Liver (tissue), 10 donors: ENCODE measurements at places on chromosomes 2 and 18. TPM values are rescaled to one million over a fixed set of nuclear protein-coding genes. Genes with fewer than 3 reads are reported as not detected.

Gene FSHR
- not detected for polyA plus RNA-seq

DNA sequence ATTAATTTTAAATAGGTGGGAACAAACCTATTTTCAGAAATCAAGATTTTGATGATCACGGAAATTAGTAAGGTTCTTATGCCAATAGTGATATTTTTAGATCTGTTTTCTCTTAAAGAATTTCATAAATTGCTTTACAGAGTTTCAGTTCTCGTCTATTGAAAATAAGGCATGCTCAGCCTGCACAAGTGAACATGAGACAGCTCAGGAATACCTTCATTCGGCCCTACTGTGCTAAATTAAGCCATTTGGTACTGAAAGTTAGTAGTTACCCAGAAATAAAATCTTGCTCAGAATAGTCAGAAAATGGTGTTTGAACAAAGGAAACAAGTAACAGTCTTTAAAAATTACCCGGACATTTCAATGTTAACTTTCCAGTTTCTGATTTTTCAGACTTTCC is 60.4 kb downstream of the DLGAP1 start:
- DNase-seq = no peak

Gene TRIM43
- polyA plus RNA-seq = not detected

DNA sequence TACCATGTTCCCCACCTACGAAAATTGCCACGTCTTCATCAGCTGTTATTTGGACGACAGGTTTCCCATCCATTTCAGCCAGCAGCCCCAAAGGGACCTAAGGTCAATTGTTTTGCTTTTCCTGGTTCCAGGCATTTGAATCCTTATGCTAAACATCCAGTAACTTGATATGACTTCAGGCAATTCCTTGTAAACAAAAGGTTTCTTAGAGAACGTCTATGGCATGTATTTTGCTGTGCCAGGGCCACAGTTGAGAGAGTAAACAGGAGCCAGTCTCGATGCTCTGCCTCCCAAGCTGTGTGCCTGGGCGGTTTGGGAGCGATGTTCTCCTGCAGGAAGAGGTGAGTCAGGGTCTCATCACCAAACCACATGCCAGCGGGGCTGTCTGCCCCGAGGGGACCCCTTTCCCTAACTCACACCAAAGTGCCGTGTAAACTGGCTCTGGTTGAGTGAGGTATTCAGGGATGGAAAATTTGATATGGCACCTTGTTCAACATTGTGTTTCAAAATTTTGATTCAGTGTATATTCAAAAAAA is 12.9 kb upstream of the MC5R start:
- no peak for DNase-seq

GRCh38 chr2:28450901-28451565 is 44.8 kb upstream of the PLB1 start:
- DNase-seq = no peak

GRCh38 chr2:113240915-113241911 is 37.5 kb downstream of the PAX8 start:
- no peak for DNase-seq

DNA sequence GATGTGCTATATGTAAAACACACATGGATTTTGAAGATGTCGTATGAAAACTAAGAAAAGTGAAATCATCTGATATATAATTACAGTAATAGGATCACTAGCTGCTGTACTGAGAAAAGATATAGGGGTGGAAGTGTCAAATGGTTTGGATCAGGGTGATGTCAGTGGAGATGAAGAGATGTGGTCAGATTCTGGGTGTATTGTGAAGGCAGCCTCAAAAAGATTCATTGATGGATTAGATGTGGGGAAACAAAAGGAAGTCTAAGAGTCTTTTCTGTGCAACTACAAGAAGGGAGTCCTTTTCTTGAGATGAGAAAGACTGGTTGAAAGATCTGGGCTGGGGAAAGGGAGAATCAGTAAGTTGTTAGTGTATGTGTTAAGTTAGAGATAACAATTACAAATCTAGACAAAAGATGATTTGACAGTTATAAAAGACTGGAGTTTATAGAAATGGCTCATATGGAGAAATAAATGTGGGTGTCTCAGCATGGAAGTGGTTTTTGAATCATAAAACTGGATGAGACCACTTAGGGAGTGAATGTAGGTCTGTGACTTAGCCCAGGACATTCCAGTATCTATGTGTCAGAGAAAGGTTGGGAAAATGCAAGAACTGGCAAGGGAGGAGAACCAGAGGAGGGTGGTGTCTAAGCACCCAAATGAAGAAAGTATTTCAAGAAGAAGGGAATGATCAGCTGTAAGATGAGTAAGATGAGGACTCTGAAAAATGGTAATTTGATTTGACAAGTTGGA is 347.4 kb downstream of the PARD3B start:
- no peak for DNase-seq

Gene CHRNG
- polyA plus RNA-seq = not detected

GRCh38 chr2:180254872-180255271 is 247.8 kb upstream of the CWC22 start:
- no peak for DNase-seq

GRCh38 chr2:100757621-100758394 is 62.1 kb upstream of the NPAS2 start:
- DNase-seq = no peak

DNA sequence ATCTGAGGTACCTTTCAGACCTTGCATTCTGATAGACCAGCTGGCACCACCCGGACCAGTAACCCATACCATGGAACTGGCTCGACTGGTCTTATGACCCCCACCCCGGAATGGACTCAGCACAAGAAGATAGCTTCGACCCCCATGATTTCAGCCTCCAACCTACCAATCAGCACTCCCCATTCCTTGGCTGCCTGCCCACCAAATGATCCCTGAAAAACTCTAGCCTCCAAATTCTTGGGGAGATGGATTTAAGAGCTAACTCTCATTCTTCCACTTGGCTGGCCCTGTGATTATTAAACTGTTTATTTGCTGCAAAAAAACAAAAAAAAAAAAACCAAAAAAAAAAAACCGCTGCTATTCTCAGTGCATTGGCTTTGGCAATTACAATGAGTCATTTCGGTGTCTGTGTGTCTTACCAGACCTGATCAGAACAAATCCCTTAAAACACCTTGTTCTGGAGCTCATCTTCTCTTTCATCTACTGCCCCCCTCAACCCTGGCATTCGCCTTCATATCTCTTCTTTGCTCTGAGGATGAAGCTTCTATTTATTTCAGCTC is 60.1 kb upstream of the KIF5C start:
- no peak for DNase-seq

DNA sequence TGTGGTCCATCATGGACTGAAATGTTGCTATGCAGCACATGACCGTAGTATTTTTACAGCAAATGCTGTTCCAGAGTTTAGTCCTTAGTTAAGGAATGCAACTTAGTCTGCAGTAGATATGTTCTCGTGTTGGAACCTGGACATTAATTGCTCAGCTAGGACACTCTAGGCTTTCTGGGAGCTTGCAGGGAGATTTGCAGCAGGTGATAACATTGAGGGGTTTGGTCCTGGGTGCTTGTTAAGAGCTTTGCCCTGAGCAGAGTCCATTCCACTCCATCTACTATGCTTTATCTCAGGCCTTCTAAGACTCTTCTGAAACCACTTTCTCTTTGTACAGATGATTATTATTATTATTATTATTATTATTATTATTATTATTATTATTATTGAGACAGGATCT is 27.1 kb downstream of the DRC1 start:
- DNase-seq = no peak

- no peak for DNase-seq
Measured at GRCh38 chr18:34411952-34412351, 187.2 kb upstream of the NOL4 start.

Gene LIPT1
- 2.3 TPM for polyA plus RNA-seq

DNA sequence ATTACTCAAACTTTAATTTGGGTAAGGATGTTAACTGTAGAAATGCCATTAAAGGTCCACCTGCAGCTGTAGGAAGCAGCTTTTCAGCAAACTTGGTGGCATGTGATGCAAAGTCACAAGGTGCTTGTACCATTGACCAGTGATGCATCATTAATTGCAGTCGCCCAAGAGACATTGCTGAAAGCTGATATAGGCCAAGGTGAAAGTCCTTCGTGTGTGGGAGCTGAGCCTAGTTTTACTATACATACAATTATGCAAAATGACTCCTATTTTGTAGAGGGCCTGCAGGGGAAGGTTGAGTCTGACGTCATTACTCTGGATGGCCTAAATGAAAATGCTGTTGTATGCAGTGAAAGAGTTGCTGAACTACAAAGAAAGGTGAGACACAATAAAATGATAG is 40.5 kb downstream of the ALMS1 start:
- DNase-seq = no peak

DNA sequence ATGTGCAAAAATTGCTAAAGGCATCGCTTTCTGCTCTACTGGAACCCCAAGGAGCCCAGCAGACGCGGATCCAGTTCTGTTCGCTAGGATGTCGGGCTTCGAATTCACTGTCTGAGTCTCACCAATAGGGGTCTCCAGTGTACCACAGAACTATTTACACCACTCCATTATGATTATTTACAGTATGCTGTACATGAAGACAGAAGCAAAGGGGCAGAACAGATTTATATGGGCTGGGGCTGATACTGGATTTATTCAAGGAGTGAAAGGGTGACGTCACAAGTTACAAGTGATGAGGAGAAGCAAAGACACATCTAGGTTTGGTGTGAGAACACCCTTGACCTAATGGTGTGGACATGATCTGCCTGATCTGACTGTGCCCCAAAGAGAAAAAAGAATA is 185.3 kb upstream of the ATP5MC3 start:
- DNase-seq = no peak

DNA sequence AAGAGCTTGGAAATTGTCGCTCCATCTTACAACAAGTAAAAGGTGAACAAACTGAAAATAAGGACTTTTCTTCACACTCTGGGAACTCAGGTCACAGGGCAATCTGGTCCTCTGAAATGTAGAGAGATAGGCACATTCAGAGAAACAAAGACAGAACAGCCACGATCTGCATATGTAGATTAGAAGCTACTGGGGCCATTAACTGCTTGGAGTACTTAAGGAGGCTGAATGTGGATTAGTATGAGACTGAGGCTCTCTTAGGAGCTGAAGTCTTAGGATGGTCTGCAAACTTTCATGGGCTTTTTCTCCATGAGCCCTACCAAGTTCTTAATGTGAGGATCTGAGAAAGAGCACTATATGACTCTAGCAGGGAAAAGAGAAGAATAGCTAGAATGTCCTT is 265.3 kb upstream of the NXPH2 start:
- DNase-seq = no peak

- DNase-seq = no peak
Measured at GRCh38 chr2:5121642-5122041, 570.5 kb upstream of the SOX11 start.

Gene CCBE1
- polyA plus RNA-seq = 1.8 TPM

GRCh38 chr2:47249157-47249900 is 94.2 kb upstream of the STPG4 start:
- no peak for DNase-seq

Gene SLC19A3
- polyA plus RNA-seq = 4.2 TPM

DNA sequence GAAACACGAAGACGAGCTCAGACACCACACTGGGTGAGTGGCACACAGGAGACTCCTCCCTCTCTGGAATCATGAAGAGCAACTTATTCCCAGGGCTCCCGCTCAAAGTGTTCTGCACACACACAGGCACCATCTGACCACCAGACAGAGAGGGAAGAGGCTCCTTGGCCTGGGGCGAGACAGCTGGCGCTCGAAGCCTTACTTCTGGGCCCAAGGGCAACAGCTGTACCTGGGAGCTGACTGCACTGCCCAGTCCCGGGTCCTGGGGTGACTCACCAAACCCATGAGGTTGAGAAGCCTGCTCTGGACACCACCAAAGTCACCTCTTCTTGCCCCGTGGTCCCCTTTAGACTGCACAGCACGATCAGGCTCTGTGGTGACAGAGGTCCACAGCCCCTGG is 42.4 kb downstream of the ADCY3 start:
- no peak for DNase-seq
